ENCODE measurements at places on chromosomes 7 and 10.

GRCh38 chr10:50545846-50546245, 77.9 kb downstream of the SGMS1 start:
- DNase-seq, result no peak

DNA sequence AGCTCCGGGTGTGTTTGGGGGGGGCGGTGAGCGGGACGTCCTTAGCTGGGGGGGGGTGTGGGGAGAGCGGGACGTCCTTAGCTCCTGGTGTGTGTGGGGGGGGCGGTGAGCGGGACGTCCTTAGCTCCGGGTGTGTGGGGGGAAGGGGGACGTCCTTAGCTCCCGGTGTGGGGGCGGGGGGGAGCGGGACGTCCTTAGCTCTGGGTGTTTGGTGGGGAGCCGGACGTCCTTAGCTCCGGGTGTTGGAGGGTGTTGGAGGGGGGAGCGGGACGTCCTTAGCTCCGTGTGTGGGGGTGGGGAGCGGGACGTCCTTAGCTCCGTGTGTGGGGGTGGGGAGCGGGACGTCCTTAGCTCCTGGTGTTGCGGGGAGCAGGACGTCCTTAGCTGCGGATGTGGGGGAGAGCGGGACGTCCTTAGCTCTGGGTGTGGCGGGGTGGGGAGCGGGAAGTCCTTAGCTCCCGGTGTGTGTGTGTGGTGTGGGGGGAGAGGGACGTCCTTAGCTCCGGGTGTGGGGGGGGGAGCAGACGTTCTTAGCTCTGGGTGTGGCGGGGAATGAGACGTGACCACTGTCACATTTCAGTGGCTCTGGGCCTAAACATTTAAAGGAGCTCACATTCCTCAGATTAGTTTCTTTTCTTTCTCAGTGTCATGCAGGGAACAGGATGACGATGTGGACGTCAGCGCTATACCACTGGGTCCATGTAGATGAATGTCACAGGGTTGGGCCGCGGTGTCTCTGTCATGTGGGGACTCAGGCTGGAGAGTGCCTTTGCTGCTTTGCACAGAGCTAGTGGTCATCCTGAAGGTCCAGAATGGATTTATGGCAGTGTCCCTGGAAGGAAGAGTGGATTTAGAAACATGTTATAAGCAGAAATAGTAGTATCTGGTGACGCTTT, 7.5 kb downstream of the DYNC2I1 start:
- peak; percentile 68 for DNase-seq

- no peak for DNase-seq
Measured at GRCh38 chr7:14858410-14858809, 44.1 kb downstream of the DGKB start.

DNA sequence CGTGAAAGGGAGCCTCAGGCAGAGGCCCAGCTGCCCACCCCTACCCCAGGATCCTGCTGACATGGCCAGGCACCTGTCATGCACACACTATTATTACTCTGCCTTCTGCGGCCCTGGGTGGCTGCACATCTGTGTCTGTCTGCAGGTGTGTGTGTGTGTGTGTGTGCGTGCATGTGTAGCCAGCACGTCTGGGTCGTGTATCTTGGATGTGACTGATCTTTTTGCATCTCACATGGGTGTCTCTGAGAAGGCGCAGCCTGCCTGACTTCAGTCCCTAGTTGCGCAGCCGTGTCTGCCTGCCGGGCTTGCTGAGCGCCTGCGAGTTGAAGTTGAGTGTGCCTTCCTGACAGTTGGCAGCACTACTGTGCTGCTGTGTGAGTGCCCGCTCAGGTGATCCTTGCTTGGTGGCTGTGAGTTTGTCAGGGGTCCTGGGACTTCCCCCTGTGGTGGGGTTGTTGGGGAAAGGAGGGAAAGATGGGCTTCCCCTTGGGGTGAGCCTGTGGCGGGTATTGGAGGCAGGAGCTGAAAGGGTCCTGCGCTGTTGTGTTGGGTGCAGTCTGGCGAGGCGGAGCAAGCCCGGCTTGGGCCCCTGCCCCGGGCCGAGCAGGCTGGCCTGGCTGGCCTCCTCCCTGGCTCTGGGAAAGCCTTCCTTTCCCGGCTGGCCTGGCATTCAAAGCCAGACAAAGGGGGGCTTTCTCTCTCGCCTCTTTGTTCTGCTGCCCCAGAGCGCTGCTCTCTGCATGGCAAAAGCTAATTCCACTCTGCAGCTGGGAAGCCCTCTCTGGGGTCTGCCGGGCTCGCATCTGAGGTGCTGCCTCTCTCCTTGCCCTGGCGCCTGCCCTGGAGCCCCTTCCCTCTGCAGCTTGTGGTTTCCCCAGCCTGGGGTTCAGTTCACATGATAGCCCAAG, 4.9 kb downstream of the TRIM8 start:
- DNase-seq, result no peak

GRCh38 chr10:47056247-47056510, 145.0 kb downstream of the PTPN20 start:
- DNase-seq, result no peak

- DNase-seq, result no peak
Measured at GRCh38 chr7:24727154-24728120, 29.8 kb downstream of the GSDME start.

GRCh38 chr10:19468413-19468812, 347.8 kb upstream of the PLXDC2 start:
- no peak for DNase-seq

DNA sequence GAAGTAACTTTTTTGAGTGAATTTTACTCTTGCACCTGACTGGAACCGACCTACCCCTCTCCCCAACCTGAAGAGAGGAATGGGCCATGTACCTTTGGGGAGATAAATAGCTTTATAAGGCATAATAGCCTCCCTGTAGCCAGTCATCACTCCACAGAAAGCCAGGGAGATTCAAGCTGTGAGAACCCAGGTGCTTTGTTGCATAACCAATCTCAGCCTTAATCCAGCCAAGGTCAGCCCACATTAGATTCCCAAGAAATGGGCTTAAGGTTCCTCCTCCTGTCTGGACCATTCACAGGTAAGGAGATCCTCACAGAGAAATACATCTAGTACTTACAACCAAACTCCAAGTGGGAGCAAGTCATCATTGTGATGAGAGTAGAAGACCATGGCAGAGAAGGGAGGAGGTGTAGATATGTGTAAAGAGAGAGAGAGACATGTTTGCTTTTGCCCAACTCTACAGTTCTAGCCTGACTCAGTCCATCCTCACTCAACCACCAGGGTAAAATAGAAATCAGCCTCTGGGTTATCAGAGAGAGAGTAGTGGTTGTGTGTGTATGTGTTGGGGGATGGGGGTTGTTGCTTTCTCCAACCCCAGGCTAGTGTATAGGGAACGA, 23.6 kb downstream of the SKIDA1 start:
- DNase-seq, result peak; percentile 8

DNA sequence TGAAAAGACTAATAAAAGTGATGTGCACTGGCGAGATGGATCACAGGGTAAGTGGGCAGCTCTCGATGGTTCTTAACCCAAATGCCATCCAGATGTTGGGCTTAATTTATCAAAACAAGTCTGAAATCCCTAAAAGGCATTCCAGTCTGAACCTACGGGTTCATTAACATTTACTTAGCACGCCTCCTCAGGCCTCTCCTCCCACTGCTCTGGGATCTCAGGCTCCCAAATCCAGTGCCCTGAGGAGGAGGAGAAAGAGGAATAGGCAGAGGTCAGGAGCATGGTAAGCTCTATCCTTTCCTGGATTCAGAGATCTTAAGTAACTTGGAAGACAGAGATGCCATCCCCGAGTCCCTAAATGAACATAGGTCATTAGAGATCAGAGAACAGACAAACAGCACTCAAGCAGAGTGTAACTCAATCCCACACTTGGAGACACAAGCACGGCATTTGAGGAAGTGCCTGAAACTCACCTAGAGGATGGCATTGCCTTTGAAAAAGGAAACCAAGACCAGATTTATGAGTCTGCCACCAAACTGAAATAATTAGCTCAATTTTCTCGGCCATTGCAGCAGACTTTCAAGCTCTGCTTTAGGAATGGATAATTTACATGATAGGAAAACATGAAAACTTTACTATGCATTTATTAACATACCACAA, 140.9 kb downstream of the CXCL12 start:
- no peak for DNase-seq

DNA sequence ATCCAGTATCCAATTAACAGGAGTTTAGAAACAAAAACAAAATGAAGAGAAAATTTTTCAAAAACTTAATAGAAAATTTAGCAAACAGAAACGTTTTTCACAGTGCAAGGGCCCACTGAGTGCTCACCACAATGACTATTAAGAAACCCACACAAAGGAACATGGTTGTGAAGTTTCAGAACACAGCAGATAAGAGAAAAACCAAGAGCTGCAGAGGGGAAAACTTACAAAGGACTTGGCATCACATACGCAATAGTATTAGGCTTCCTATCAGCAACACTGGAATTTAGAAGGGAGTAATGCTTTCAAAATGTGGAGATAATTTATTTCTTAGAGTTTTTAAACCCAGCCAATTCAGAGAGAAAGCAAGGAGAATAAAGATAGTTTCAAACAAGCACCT, 1.7 kb upstream of the C7orf25 start:
- no peak for DNase-seq

- peak; percentile 43 for DNase-seq
Measured at GRCh38 chr7:96495751-96496216, 173.9 kb upstream of the SLC25A13 start.
